ENCODE measurements at places on chromosomes 12 and 14.

DNA sequence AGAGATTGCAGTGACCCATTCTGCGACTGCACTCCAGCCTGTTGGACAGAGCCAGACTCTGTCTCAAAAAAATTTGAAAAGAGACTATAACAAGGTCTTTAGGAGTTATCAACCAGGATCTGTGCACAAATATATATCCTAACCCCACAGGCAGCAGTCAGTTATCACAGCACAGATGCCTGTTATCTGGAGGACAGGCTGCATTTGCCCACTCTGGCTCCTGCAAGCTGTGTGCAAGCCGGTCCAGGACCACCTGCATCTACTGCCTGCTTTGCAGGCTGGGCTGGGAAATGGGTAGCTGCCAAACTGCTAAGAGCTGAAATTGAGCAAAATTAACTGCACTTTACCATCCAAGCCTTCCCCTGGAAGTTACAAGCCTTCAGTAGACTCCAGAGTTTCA, 21.4 kb upstream of the RCOR1 start:
- DNase-seq, result no peak

GRCh38 chr14:100192672-100193416, 33.4 kb upstream of the DEGS2 start:
- DNase-seq, result peak; percentile 100

DNA sequence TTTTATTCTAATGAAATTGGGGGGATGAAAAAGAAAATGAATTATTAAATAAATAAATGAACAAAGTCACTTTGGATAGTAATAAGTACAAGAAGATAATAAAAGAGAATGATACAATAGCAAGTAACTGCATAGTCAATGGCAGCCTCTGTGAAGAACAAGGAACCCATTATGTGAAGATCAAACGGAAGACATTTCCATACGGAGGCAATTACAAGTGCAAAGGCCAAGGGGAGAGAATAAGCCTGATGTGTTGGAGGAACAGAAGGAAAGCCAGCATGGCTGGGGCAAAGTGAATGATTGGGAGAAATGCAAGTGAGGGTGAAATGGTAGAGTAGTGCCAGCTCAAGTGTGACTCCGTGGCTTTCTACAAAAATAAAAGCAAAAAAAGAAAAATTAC, 43.9 kb upstream of the CHPT1 start:
- DNase-seq, result no peak

- no peak for DNase-seq
Measured at GRCh38 chr12:124464062-124464461, 103.3 kb downstream of the NCOR2 start.

GRCh38 chr14:29822430-29822709, 105.3 kb downstream of the PRKD1 start:
- no peak for DNase-seq

DNA sequence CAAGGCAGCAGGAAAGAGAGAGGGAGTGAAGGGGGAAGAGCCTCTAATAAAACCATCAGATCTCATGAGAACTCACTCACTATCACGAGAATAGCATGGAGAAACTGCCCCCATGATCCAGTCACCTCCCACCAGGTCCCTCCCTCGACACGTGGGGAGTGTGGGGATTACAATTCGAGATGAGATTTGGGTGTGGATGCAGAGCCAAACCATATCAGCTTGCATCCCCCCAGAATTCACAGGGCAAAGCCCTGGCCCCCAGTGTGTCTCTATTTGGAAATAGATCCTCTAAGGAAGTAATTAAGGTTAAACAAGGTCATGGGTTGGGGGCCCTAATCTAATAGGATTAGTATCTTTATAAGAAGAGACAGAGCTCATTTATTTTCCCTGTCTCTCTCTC, 56.1 kb upstream of the TCL1A start:
- no peak for DNase-seq

GRCh38 chr12:10884086-10884725, at the start of gene PRH1:
TSS of gene PRH1 (minus strand) at chr12:10884255. CDS start at chr12:10884217, 38 bp downstream.
- DNase-seq, result no peak

DNA sequence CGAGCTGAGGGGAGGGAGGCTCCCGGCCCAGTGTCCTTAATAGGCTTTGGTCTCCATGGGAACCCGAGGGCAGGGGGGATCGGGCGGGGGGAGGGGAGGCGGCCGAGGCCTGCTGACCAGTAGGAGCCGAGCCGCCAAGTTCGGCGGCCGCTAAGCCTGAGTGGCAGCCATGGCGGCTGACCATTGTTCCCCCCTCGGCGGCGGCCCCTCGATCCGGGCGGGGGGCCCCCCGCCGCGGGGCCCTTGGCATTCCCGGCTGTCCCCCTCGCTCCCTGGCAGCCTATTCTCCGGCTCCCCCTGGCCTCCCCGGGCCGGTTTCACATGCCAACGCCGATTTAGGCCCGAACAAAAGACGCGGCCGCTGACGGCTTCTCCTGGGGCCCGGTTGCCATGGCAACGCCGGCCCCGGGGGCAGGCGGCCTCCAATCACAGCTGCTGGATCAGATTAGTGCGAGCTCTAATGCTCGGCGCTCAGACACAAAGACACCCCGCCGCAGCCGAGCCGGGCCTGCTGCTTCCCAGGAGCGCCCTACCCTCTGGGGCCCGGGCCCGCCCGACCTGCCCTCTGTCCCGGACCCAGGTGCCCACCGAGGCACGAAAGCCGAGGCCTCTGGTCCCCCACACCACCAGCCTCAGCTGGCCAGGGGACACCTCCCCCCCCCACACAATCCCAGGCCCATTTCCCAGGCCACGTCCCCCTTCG, 7.3 kb downstream of the MSI1 start:
- DNase-seq, result peak; percentile 21

DNA sequence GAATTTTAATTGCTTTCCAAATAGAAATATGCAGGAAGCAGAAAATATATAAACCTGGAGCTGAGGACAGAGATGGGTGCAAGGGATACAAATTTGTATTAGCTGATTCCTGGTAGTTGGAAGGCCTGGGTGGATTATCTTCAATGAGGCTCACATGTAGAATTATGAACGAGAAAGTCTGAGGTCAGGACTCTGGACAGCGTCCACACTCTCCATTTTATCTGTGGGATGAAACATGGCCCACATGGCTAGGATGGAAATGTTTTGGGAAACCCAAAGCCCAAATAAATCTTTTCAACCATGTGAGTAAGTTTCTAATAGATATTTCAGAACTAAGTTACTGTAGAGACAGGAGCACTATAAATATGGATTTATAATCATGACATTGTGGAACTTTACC, 256.1 kb downstream of the APAF1 start:
- no peak for DNase-seq

All from stimulated activated CD4-positive, alpha-beta T cell treated with anti-CD3 and anti-CD28 coated beads, Interleukin-15, amount 100 ng/mL, for 24 hours (primary cell).